ENCODE measurements at places on chromosomes 4 and X.

- DNase-seq: no peak
Observed at GRCh38 chr4:173243917-173244658, 75.5 kb downstream of the GALNT7 start.

DNA sequence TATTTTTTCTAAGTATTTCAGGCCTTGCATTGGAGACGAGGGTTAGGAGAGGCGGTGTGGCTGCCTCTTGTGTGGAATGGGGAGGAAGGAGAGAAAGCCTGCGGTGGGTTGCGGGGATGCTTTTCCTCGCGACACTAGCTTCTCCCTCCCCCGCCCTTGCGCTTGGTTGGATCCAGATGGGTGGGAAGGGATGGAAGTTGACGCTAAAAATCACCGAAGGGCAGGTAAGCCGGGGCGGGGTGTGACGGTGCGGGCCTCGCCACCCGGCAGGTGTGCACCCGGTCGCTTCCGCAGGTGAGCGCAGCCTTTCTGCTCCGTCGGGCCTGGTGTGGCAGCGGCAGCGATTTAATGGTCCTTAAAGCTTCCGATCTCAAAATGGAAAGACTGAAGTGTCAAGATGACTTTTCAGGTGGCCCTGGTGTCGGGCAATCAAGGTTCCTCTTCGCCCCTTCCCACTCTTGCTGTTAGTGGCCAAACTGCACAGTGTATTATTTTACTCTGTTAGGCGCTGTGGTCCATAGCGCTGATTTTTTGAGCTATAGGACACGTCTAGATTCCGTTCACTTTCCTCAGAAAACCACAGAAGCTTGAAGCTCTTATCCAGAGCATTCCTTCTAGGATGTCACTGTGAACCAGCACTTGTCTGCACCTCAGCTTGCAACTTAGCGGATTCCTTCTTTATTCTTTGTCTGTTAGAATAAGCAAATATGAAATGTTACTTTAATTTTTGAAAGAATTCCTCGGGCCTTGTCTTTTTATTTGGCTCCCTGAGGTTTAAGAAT is 765 bp downstream of the ENOPH1 start:
- DNase-seq: peak; percentile 26

DNA sequence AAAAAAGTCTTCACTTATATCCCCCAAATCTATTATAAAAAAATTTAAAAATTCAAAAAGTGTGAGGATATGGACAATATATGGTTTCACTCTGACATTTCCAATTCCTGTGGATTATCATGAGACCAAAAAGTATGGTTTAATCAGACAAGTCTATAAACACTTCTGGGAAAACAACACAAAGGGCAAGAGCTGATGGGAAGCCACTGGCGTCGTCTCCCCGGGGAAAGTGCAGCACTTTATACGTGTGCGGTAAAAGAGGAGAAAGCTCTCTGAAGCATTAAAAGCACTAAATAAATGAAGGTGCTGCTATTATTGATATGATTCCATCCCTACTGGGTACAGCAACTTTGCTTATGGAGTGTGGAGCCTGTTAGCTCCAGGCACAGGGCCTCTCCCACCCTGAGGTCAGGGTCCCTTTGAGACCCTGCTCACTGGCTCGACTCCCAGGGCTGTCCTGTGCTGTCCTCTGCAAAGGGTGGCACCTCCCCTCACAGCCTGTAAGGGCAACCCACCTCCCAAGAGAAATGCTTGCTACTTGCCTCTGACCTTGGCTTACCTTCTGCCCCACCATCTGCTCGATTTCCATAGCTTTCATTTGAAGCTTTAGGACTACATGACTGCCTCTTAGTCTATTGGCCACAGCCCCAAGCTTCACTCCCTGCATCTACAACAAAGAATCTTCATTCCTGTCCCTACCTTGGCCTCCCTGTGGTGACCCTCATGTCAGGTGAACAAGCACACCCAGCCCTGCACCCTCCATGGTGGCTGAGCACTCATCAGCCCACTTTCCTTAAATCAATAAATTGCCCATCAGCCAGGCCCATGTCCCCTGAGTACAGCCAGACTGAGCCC is 248.6 kb downstream of the HNRNPD start:
- no peak for DNase-seq

DNA sequence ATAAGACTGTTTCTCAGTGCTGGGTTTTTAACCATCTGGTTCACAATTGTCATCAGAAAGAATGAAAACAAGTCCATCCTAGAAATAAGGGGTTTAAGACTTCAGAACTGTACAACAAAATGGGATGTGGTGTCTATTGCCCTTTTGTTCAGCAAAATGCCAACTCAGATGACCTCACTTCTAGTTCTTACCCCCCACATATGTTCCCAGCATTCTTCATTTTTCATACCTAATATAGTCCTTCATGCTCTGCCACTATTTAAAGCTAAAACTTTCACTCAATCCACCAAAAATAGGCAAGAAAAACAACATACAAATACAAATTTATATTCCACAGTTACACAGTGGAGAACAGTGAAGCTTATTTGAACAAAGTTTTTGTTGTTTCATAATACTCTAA is 111.4 kb downstream of the SORBS2 start:
- no peak for DNase-seq

DNA sequence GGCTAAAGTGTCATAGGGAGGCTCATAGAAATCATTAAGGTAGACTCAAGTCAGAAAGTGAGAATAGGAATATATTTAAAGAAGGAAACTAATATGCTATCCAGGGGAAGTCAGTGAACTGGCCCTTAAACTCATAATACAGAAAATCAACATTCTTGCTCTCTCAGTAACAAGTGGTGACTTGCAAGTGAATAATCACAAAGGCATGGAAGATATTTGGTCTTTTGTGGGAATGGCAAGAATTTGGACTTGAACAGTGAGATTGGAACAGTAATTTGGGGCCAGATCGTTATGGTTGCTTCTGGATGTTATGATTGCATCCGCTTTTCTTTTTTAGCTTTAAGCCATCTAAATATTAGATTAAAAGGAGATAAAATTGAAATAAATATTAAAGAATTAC is 103.8 kb downstream of the TBC1D19 start:
- DNase-seq: peak; percentile 79

GRCh38 chr4:103008875-103009729 is 10.4 kb downstream of the SLC9B1 start:
- peak; percentile 74 for DNase-seq

DNA sequence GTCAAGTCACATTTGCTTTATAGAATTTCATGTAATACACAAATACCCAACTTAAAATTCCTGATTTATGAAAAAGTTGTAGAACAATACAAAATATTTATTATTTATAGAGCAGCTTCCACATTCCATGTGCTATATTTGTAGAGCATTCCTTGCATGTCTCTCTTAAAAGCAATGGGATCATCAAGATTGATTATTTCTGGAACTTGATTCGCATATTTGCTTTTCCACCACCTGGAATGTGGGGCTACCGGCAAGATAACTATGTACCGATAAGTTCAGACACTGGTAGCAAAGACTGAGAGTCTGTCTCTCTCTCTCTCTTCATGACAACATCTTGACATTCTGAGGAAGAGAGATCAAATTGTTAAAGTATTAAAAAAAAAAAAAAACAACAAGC is 59.3 kb downstream of the MAPK10 start:
- DNase-seq: no peak

DNA sequence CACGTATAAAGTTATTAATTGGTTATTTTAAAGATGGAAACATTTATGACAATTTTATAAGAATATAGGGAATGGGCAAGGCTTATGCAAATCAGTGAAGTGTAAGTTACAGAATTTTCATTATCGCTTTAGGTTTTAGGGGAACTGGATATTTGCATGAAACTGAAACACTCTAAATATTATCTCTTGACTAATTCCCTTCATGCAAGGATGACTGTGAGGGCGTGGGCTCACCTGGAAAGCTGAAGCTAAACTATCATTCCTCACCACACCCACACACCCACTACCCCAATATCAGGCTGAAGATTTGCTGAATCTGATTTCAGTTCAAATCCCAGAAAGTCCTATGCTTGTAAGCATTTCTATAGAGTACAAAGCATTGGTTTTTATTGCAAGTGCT is 81.7 kb upstream of the ARHGAP24 start:
- no peak for DNase-seq

- peak; percentile 61 for DNase-seq
Observed at GRCh38 chrX:11381464-11381863, 88.3 kb downstream of the AMELX start.

Measured in amniotic epithelial cell (primary cell).